ENCODE measurements at places on chromosomes 5 and 9.
A peak's percentile ranks its signal among the peaks of the same experiment; 100 is the strongest.

GRCh38 chr9:132943651-132944293 is 644 bp downstream of the TSC1 start:
- no peak for DNase-seq

DNA sequence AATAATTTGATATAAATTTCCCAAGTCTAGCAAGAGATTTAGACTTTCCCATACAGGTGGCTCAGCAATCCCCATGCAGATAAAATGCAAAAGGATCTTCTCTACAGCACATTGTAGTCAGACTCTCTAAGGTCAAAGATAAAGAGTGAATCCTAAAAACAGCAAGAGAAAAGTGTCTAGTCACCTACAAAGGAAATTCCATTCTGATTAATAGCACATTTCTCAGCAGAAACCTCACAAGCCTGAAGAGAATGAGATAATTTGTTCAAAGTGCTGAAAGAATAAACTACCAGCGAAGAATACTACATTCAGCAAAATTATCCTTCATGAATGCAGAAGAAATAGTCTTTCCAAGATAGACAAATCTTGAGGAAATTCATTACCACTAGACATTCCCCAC is 493.3 kb downstream of the PRELID2 start:
- no peak for DNase-seq

GRCh38 chr5:176889321-176890280 is 9.5 kb downstream of the HK3 start:
- no peak for DNase-seq

- DNase-seq, result no peak
Observed at GRCh38 chr5:97906135-97906534, 723.1 kb upstream of the RIOK2 start.

DNA sequence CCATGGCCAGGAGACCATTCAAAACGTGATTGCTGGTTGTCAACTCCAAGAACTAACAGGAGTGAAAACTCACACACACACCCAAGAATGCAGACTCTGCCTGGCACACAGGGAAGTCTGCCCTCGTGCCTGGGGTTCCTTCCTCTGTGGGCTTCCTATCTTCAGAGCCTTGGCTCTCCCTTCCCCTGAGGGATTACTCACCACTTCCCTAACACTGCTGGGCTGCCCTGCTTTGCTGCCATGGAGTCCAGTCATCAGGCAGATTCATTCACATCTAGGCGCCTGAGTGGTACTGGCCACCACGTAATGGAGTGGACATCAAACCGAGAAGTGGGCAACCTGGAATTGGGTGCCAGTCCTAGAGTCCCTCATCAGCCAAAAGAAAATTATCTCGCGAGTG is 76.4 kb upstream of the PRSS3 start:
- no peak for DNase-seq

DNA sequence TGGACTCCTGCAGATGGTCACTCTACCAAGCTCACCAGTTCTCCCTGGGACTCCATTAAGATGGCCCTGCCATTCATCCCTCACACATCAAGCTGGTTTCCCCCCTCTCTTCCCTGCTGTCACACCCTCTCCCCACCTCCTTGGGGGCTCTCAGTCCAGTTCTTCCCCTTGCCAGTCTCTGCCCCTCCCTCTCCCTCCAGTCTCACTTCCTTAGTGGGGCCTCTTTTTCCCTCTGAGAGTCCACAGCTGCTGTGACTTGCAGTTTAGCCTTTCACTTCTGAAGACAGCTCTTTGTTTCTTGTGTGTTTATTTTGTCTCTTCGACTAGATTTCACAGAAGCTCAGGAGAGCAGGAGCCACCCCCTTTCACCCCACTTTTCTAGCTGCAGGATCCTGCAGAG is 10.5 kb downstream of the DOCK2 start:
- no peak for DNase-seq

GRCh38 chr5:74865256-74865803 is 857 bp downstream of the FAM169A start:
- DNase-seq, result no peak

DNA sequence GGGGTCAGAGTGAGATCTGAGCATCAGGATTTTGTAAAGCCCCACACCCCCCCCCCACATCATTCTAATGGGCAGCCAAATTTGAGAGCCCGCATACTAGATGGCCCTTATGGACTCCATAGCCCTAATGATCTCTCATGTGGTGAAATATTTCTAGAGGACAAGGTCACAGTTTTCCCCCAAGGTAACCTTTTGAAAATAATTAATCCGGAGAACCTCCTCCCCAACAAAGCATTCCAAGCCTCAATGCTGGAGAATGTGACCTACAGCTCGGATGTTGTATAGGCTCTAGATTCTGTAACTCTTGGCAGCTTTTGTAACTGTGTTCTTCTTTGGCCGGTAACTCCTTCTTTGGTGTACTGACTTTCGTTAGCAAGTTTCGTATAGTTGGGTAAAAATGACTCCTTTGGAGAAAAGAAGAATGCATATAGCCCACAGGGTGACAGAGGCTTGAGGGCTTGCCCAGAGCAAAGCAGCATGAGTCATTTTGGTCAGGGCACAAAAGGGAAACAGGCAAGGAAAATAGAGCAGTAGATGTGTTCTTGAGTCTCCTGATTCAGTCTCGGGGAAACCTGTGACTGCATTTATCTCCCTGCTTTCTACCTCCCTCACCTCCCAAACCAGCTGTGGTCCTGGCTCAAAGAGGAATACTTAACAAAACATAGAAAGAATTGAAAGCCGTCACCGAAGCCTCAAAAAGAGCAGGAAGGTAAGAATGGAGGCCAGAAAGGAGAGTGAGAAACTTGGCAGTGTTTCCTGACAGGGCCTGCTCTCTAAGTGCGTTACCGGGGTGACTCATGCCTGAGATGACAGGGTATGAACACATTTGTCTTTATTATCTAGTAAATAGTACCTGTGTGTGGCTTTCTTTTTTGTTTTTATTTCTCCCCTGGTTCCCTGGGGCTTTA is 6.6 kb upstream of the XPA start:
- DNase-seq, result no peak

DNA sequence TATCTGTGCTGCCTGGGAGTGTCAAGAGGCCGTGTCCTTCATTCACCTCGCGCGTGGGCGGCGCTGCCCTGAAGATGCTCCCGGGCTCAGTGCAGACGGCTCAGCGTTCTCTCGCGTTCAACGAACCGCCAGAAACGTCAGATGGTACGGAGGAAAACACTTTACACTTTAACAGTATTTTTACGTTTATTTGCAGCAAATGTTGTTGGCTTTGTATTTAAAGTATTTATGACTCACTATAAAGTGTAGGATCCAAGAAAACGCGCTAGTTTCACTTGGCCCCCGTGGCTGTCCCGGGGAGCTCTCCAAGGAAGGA is 544 bp upstream of the ERCC6L2 start:
- peak; percentile 32 for DNase-seq

GRCh38 chr9:77176686-77177142 is 620 bp upstream of the VPS13A start:
- DNase-seq, result no peak

DNA sequence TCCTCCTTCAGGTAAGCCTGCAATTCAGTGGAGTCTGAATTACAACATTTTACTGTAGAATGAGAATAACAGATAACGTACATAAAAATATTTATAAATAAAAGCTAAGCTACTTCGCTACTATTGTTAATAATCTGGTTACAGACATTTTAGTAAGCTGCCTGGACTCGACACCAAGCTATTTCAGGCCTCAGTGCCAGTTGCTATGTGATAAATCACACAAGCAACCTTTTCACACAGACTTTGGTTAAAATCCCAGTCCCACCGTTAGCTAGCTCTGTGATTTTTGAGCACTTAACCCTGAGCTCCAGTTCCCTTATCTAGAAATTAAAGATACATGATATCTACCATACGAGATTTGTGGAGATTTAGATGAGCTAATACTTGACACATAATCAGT is 99.9 kb downstream of the RFK start:
- DNase-seq, result no peak

Measured in stimulated activated CD8-positive, alpha-beta memory T cell treated with anti-CD3 and anti-CD28 coated beads, Interleukin-4, amount 100 ng/mL, for 4 hours (primary cell).